ENCODE measurements at places on chromosomes 3 and 15.

DNA sequence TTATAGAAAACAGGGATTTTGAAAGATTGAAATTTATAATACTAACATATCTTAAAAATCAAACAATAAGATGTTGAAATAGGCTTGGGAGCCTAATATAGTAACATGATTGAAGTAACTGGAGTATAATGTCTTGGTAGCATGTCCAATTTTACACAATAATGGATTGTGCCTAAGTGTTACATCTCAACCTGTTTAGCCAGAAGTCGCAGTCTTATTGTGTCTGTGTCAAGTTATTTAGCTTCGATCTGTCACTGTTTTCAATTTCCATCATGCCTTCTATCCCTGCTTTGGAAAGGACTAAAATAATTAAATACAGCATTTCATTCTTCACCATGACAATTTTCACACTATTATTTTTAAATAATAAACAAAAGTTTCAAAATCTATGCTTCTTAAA is 1352.2 kb downstream of the SI start:
- DNase-seq = no peak

DNA sequence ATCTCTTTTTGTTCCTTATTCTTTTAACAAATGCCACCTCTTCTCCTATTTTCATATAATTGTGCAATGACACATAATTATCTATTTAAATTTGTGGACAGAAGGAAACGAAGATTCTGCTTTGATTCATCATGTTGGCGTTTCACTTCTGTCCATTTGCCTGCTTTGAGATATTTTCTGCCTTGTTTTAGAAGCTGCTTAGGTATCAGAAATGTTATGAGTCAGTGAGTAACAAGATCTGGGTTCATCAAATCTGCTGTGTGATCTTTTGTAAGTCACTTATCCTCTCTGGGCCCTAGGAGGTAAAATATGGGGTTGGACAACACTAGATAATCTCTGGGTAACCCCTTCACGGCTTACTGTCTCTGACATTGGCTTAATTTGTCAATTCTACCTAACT is 7.3 kb upstream of the MINDY4B start:
- no peak for DNase-seq

DNA sequence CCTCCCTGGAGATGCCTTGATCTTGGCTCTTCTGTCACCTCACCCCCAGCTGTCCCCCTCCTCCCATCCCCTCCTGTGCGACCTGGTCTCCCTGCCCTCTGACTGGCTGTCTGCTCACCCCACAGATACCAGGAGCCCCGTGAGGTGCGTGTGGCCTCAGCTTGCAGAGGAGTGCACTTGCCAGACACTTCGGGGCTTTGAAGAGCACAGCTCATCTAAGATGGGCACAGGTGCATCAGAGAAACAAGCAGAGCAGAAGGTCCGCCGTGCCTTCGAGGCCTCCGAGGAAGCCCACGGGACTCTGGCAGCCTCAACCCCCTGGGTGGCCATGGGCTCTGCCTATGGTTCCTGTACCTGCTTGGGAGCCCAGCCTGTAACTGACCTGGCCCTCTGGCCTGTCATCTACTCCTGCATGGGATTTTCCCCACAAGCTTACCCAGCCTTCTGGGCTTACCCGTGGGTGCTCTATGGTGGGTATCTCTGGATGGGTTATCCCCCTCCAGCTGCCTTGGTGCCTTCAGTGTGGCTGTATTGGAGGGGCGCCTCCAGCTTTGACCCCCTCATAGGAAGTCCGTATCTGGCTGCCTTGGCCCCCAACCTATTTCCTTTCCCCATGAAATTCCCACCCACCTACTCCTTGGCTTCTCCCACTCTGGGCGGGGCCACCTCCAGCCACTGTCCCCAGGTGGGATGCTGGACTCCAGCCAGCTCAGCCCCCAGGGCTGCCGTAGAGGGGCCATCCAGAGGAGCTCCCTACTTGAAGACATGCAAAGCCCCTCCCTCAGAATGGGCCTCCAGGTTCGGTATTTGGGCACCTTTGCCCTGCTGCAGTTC is 3.8 kb downstream of the PRR23E start:
- no peak for DNase-seq

GRCh38 chr3:120429921-120430361 is 20.9 kb downstream of the FSTL1 start:
- no peak for DNase-seq

- DNase-seq = no peak
These were observed 105.7 kb downstream of the DPH6 start for GRCh38 chr15:35440265-35440664.

- DNase-seq = no peak
These were observed 309.8 kb downstream of the VPS13C start for GRCh38 chr15:61750271-61751084.

DNA sequence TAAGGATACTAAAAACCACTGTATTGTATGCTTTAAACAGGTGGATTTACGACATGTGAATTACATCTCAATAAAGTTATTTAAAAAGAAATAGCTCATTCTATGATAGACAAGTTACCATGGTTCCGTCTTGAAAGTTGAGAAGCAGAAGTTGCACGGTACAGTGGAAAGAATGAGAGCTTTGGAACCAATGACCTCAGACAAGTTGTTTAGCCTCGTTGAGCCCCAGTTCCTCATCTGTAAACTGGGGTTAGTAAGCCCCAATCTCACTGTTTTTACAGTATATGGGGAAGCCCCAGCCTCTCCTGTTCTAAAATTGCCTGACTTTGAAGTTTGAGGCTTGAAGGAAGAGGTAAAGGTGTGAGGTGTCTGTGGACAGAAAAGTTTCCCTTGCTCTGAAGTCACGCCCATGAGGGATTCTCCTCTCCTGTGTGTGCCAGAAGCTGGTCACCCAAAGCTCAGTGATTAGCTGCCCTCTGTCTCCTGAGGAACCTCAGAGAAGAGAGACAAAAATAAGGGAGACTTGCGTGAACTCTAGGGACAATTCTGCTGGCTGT is 10.0 kb downstream of the CRYGS start:
- peak; percentile 70 for DNase-seq

DNA sequence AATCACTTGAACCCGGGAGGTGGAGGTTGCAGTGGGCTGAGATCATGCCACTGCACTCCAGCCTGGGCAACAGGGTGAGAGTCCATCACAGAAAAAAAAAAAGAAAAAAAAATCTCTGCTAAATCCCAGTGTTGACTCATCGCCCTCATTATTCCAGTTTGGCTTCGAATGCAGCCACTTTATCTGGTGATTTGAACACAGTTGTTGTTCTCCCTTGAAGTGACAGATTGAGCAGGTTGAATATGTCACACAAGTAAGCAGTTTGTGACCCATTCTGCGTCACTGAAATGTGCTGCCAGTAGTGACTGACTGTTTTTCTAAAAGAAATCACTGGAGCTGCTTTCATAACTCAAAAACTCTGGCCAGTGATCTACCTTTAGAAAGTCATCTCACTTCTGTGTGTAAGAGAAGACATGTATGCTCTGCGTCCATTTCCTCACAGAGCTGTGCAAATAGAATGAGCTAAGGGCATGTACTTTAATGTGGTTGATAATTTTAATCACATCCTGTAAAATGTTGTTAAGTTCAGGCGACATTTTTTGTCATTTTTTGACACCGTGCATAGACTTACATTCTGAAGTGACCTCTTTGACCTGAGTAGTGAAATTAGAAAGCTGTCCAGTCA is 12.5 kb downstream of the DOCK3 start:
- DNase-seq = no peak

DNA sequence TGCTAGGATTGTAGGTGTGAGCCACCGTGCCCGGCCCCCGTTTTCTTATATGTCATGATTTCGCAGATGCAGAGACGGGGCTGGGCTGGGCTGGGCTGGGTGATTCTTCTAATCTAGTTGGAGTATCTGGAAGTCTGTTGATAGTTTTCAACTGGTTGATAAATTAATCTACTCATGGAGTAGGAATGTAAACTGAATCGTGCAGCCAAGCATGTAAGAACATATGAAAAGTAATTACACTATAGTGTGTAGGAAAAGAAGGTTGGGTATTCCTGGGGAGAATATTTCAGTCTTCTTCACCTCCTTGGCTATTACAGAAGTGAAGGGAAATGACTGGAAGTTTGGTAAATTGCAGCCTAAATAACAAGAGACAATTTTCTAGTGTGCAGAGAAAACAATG is 82.6 kb upstream of the MAGI1 start:
- DNase-seq = no peak

- peak; percentile 10 for DNase-seq
These were observed 56.7 kb upstream of the ATP2B2 start for GRCh38 chr3:10561946-10562560.

- no peak for DNase-seq
These were observed 4.5 kb upstream of the TKT start for GRCh38 chr3:53260286-53260785.
